ENCODE measurements at places on chromosomes 11 and 22.

GRCh38 chr11:111128076-111128870, 117.3 kb upstream of the POU2AF2 start:
- no peak for DNase-seq

GRCh38 chr22:35631597-35631996, 14.5 kb upstream of the MB start:
- no peak for DNase-seq

DNA sequence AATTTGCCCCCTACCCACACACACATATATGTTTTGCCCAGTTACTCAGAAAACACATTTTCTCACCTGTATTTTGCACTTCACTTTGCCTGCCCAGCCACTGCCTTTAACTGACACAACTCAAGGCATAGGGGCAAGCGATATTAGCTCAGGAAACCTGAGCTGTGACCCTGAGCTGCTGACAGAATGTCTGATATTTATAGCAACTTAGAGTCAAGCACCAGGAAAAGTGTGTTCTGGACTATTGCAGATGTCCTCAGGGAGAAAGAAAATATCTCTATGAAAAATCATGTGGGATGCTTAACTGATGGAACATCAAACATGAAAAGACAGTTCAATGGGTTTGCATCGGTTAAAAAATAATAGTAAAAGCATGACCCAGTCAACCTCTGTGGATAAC, 63.9 kb upstream of the SLC35C1 start:
- DNase-seq: no peak

GRCh38 chr11:8230178-8230859, 33.4 kb downstream of the LMO1 start:
- DNase-seq: no peak

GRCh38 chr22:27206374-27207133, 549.2 kb downstream of the MIAT start:
- no peak for DNase-seq

GRCh38 chr11:97764605-97765004, 1256.1 kb upstream of the CNTN5 start:
- no peak for DNase-seq

DNA sequence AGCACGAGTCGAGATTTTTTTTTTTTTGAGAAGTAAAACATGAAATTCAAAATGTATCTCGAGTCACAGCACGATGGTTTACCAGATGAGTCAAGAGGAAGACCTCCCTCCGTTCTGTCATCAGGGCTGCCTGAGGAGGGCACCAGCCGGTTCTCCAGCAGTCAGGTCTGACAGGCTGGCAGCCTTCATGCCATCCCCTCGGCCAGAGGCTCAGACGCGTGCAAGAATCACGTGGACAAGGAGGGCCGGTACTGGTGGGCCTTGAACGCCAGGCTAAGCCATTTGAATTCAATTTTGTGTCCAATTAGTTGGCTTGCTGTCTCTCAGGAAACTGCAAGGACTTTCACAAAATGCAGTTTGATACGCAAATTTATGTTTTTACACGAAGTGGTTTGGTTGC, 1412.2 kb downstream of the BRD1 start:
- no peak for DNase-seq

- no peak for DNase-seq
These were observed at the start of gene RASSF10 for GRCh38 chr11:13008625-13009475. TSS of gene RASSF10 (plus strand) at chr11:13009316. CDS start at chr11:13009577, 261 bp downstream.

DNA sequence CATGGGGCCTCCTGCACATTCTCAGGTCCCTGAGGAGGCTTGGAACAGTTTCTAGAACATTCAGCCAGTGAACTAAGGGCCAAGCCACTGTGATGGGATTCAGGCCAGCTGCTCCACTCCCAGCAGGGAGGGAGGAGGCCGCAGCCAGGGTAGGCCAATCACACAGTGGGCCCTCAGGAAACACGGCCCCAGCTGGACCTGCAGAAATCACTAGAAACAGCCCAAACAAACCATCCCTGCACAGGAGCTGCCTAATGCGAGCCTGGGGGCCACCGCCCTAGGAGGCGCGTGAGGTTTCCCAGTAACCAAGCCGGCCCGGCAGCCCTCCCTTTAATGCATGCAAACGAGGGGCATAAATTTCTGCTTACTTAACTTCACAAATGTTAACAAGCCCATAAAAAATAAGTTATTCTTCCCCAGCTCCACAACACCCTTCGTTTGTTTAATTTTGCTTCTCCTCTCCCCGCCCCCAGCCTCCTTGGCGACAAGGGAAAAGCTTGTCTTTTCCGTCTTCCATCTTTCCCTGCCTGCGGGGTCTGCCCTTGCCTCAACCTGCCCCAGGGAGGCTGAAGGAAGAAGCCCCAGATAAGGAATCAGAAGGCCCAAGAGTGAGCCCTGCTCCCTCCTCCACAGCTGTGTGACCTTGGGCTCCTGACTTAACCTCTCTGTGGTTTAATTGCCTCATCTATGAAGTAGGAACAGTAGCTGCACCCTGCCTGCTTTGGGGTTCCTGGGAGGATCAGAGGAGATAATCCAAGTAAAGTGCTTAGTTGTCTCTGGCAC, 25.7 kb downstream of the ELFN2 start:
- no peak for DNase-seq

GRCh38 chr11:91243051-91243450, 981.6 kb upstream of the FAT3 start:
- no peak for DNase-seq

- no peak for DNase-seq
These were observed 60.4 kb downstream of the SBF2 start for GRCh38 chr11:10233581-10233980.

DNA sequence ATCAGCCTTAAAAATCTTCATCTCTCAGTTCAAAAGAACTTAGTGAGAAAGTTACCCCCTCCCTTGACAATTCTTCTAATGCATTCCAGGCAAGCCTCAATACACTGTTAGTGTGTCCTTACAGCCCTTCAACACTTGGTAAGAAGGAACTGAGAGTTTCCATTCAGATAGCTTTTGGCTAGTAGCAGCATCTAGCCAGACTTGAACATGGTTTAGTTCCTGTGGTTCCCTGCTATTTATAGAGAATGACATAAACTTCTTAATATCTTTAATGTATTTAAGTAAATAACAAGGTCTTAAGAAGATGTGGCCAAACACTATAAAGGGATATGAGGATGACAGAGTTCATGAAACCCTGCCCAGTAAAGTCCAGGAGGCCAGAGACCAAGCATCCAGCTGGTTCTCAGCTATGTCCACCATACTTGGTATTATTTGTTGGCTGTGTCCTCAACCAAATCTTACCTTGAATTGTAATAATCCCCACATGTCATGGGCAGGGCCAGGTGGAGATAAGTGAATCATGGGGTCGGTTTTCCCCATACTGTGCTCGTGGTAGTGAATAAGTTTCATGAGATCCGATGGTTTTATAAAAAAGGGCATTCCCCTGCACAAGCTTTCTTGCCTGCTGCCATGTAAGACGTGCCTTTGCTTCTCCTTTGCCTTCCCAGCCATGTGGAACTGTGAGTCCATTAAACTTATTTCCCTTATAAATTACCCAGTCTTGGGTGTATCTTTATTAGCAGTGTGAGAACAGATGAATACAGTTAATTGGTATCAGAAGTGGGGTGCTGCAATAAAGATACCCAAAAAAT, 132.4 kb downstream of the LARGE1 start:
- no peak for DNase-seq

- DNase-seq: no peak
These were observed 23.9 kb upstream of the RBM4B start for GRCh38 chr11:66701432-66702240.

GRCh38 chr22:24541681-24542515, 13.0 kb downstream of the GUCD1 start:
- no peak for DNase-seq

GRCh38 chr11:9716275-9717039, 52.6 kb downstream of the SWAP70 start:
- DNase-seq: no peak

DNA sequence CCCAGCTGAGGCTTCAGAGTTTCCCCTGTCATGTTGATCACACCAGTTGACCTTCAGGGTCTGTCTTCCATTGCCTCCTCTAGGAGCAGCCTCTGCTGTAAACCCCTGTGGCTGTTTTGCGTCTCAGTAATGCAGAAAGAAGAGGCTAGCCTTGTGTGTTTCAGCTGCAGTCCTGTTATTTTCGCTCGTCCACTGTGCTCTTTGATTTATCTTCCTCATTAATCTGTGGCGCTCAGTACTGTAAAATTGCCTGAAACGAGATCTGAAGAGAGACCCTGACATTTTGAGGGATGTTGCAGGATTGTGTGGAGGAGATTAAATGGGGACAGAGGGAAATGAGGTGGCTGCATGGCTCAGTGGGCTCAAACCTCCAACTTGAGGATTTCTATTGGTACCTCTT, 163.7 kb downstream of the DBX1 start:
- DNase-seq: no peak
